ENCODE measurements at places on chromosomes 12 and 14. TPM values are rescaled to one million over a fixed set of nuclear protein-coding genes. Genes with fewer than 3 reads are reported as not detected.

Gene ETFBKMT
- 3.5 TPM for total RNA-seq

Gene ENDOU
- 0.29 TPM for total RNA-seq

Gene TPH2
- not detected for total RNA-seq

Gene HVCN1
- 10.1 TPM for total RNA-seq

Gene IL26
- not detected for total RNA-seq

Gene LAG3
- total RNA-seq, result 0.15 TPM

Gene TAS2R14
- total RNA-seq, result 4.1 TPM

Measured in smooth muscle cell of trachea (primary cell).